ENCODE measurements at places on chromosomes 7 and 10.

- DNase-seq, result no peak
Observed at GRCh38 chr10:6769704-6770417, 189.8 kb upstream of the PRKCQ start.

DNA sequence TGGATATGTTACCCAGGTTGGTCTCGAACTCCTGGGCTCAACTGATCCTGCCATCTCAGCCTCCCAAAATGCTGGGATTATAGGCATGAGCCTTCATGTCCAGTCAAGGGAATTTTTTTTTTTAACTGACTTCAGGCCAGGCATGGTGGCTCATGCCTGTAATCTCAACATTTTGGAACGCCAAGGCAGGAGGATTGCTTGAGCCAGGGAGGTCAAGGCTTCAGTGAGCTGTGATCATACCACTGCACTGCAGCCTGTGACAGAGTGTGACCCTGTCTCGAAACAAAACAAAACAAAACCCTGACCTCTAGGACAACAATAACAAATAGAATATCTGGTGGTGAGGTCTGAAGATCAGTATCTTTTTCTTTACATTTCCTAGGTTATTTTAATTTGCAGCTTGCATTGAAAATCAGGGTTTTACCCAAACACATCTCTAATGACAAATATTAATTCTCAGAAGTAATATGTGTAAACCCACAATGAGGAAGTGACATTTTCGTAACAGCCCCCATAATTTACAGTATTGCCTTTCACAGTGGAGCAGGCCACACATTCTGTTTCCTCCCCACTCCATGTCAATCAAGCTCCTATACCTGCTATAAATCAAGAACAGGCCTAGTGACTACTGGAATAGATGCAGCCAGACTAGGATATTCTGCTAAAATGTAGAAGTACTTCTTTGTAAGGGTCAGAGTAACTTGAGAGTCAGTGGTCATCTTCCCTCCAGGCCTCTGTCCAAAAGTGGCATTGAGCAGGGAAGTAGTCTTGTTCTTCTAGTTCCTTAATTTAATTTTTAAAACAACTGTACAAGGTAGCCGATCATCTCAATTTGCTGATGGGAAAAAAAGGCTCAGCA lies 43.3 kb upstream of the ECHDC3 start:
- DNase-seq, result no peak

DNA sequence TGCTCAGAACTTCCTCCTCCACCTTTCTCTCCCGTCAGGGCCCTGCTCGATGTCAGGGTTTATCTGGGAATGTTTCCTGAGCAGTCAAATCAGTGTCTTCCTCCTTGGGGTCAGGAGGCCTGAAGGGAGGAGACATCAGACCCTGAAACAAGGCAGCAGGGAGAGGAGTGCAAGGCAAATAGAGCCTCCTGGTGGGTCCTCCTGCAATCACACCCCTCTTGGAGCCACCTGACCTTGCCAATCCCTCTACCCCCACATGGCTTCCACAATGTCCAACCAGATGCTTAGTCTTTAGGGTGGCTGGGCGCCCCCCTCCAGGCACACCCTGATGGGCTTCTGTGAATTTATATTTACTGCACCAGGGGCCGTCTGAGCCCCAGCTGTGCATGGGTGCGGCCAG lies 12.2 kb downstream of the GPR26 start:
- no peak for DNase-seq

DNA sequence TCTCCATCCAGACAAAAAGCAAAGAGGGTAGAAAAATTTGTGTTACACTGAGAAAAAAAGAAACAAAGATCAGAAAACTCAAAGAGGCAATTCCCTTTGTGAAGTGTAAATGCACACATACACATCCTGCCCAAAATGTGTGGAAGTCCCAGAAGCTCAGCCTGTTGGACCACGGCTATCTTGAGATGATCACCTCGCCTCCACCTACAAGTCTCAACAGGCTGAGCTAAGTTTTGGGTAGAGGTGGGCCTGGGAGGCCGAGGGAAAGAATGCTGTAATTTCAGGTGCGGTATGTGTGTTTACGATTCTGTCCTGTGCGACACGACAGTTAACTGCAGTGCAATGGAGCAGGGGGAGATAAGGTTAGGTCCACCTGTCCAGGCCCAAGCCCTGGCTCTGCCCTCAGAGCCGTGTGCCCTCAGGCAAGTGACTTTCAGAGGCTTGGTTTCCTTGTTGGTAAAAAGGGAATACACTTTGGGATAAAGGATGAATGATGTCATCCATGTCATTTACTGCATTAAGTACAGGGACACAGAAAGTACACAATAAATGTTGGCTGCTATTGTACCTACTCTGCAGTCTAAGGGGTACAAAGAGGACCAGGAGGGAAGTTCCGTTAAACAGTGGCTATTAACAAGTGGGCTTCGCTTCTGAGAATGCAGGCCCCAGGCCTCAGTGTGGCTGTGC lies 67.3 kb downstream of the AFAP1L2 start:
- no peak for DNase-seq

GRCh38 chr7:83155407-83155806 lies 7.3 kb downstream of the PCLO start:
- no peak for DNase-seq

DNA sequence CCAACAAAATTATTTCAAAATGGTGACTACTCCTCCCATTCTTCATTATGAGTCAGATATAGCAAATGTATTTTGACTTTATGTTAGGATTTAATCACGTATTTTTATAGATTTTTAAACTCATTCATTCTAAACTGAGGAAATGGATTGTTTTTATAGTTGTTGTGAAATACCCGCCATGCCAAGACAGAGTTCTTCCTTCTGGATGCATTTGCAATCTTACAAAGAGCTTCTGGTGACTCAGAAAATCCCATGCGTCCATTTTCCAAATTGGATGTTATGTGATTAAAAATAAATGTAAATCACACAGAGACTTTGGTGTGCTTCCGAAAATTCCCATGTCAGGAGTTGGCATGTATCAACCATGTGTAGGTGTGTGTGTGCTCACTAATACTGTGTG lies 179.3 kb downstream of the TRIL start:
- DNase-seq, result peak; percentile 50
